Left cardiac atrium (tissue), 4 donors: ENCODE measurements at places on chromosomes 4 and X. TPM values are rescaled to one million over a fixed set of nuclear protein-coding genes. Genes with fewer than 3 reads are reported as not detected.

- no peak for DNase-seq
Measured at GRCh38 chrX:131621650-131622049, 77.8 kb downstream of the OR13H1 start.

DNA sequence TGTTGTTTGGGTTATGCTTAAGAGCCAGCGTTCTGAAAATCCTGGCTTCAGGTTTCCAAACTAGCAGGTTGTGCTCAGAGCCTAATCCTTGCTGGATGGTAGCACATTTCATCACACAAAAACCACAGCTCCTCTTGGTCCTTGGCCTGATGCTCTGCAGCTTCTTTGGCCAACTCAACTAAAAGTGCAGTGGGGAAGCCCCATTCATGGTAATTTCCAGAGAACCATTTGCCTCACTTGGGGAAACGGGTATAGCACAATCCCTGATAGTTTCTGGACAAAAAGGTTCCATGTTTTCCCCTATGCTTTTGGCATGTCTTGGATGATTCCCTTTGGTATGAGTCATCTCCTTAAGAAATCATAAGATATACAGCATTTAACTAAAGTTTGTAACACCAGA, 78.7 kb downstream of the SYNPO2 start:
- DNase-seq: no peak

GRCh38 chrX:45070116-45071007, 130.3 kb downstream of the DIPK2B start:
- no peak for DNase-seq

GRCh38 chr4:26418850-26419249, 71.4 kb downstream of the CCKAR start:
- DNase-seq: no peak

DNA sequence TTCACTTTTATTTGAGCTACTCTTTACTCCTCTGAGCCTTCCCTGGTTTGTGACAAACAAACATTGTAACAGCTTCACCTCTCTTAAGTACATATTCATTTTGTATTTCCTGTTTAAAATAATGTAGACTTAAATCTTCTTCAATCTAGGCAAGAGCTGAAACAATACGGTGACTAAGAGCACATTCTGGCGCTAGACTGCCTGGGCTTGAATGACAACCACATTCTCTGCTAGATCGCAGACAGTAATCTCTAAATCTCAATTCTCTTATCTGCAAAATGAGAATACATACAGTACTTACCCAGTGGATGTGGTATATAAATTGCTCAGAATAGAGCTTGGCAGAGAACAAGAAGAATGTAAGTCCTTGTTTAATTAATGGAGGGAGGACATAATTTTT, 144.8 kb downstream of the ARAP2 start:
- DNase-seq: no peak

GRCh38 chrX:118644378-118644777, 83.0 kb upstream of the IL13RA1 start:
- DNase-seq: no peak

GRCh38 chr4:84915396-84915780, 51.1 kb downstream of the WDFY3 start:
- DNase-seq: no peak

BCAP31 gene
- 159 TPM for total RNA-seq
